ENCODE measurements at places on chromosomes 2 and 18. TPM values are rescaled to one million over a fixed set of nuclear protein-coding genes. Genes with fewer than 3 reads are reported as not detected.

GRCh38 chr2:45889053-45889452 lies 237.6 kb downstream of the PRKCE start:
- no peak for DNase-seq

Gene ARHGAP28
- 350 TPM for total RNA-seq

Gene SRD5A2
- 0.64 TPM for total RNA-seq

DNA sequence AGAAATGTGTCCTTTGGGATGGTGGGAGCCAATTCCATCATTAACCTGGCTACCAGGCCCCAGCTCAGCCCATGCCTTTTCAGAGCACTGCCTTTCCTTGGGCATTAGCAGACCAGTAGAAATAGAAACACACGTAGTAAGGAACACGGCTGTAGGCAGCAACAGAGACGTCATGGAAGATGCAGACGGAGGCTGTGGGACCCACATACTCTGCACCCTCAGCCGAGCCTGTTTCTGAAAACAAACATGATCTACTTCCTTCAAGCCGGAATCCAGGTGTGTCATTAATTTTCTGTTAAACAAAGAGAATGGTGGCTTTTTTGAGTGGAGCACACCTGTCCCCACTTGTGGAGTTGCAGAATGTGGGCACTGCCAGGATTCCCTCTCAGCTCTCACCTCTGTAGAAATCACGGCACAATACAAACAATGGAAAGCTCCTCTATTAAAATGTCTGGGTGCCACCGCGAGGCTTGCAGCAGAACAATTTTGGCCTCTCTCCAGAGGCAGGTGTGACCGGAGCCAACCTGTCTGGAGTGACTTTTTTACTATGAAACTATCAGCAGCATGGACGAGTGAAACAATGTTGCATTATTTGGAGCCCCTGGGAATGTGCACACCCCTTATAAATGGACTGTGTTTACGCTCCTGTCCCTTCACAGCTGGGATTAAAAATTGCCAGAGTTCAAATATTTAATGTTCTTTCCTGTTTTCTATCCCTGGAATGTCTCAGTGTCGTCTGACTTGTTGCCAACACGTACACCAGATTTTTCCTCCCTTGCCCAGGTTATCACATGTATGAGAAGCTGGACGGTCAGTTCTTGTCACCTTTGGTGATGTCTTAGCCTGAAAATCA lies 31.7 kb downstream of the SPP2 start:
- DNase-seq = no peak

DNA sequence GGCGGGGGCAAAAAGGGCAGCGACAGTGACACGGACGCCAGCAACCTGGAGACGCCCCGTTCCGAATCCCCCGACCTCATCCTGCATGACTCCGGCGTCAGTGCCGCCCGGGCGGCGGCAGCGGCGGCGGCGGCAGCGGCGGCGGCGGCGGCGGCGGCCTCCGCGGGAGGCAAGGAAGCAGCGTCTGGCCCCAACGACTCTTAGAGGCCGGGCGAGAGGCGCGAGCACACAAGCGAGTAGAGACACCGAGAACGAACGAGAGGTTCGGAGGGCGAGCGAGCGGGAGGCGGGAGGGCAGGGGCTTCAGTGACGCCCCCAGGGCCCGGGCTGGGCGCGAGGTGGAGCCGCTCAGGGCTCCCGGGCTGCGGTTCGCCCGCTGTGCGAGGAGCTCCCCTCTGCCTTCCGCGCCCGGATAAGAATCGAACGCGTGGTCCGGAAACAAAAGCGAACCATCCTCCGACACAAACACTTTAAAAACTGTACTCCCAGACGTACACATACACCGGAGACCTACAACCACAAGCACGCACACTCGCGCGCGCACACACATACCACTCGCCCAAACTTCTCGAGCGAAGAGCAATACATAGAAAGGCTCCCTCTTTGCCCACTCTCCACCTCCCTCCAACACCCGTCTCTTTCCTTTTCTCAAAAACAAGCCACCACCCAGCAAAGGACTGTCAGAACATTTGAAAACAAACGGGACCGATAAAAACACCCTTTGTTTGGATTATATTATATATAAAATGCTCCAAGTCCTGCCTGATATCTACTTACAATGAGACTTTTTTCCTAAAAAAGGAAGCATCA lies 2.8 kb downstream of the SP9 start:
- peak; percentile 59 for DNase-seq

DNA sequence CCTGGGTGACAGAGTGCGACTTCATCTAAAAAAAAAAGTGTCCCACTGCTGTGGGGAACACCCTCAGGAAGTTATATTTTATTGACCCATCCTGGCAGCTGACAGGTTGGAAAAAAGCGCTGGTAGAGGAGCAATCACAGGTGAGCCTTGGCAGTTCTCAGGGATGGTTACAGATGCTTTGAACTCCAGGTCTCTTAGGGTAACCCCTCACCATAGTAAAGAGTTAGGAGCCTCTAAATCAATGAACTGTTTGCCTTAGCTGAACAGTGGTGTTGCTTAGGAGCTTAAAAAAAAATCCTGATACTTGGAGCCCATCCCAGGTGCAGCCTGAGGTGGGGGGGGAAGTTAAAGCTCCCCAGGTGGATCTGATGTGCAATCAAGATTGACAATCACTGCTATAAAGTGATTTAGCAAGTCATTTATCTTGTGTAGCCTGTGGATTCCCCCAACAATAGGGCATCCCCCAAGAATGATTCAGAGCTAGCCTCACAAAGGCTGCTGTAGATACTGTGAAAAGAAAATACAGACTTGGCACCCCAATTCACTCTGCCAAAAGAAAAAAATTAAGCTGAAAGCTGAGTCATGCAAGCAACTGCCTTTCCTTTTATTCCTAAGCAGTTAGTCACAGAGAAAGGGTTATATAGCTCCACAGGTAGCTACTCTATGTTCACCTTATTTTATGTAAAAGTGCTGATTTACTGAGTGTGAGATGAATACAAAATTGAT lies 14.8 kb downstream of the SLC16A14 start:
- no peak for DNase-seq

DNA sequence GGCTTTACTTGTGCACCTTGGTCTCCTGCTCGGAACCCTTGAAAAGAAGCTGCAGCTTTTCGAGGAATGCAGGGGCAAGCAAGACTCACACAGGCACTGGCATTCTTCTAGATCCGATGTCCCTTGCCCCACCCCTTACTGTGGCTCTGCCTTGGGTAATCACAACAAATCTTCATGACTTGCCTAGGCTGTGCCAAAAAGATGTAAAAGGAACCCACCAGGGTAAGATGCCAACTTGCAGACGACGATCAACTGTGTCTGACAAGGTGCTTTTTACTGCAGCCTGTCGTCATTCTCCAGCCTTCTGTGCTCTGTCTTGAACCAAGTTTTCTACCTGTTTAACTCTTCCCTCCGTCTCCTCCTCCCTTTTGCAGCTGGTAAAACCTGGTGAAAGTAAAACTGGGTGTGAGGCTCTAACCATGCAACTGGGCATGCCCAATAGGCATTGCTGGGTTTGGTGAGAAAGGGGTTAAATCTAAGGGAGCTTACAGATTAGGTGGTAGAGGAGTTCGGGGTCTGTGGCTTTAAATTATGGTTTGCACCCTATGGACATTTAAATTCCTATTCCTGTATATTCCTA lies 909 bp upstream of the NRXN1 start:
- DNase-seq = no peak

- DNase-seq = no peak
Observed at GRCh38 chr18:13124411-13124810, 94.1 kb upstream of the LDLRAD4 start.

GRCh38 chr2:216690853-216691741 lies 4.3 kb downstream of the IGFBP5 start:
- no peak for DNase-seq

GRCh38 chr2:171592036-171592555 lies 69.8 kb downstream of the CYBRD1 start:
- DNase-seq = no peak

DNA sequence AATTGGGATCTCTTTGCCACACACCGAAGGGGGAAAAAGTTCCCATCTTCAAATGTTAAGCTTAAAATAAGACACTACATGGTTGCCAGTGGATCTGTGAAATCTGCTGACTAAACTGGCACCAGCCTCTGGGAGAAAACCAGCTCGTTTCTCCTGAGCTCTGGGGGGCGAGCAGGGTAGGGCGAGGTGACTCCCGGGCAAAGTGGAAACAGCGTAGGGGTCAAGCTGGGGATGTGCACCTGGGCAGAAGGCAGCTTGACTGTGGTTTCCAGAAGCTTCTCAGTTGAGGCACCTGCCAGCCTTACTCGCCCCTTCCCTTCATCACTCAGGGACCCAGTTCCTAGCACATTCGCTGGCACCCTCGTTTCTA lies 62.8 kb downstream of the SFXN5 start:
- no peak for DNase-seq

Gene GPR39
- total RNA-seq = 0.62 TPM

DNA sequence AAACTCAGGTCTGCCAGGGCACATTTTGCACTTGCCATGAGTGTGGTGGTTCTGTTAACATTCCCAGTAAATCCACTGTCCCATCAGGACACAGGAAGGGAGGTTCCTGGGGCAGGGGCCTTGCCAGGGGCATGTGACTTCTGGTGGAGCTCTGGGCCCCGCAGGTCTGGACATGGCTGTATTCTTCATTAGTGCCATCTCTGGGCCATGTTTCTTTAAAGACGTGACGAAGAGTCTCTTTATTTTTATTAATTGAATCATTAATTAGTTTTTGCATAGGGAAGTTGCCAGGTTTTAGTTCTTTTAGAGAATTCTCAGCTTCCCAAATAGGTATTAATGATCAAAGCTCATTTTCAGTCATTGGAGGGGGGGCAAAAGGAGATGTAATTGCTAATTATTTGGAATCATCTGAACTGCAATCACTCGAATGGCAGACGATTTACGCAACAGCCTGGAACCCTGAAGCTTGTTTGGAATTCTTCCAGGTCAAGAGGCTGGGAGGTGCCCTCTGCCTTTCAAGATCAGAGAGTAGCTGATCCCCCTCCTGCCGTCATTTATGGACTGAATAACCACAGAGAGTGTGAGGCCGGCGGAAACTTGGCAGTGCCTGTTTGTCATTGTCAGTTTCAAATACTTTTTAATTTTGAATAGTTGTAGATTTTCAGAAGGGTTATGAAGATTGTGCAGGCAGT lies 106.2 kb downstream of the RTP5 start:
- DNase-seq = no peak

- DNase-seq = no peak
Observed at GRCh38 chr2:46296216-46296839, 879 bp upstream of the EPAS1 start.

- DNase-seq = no peak
Observed at GRCh38 chr18:38032516-38032915, 466.9 kb upstream of the CELF4 start.

Gene ANKRD30BL
- not detected for total RNA-seq

DNA sequence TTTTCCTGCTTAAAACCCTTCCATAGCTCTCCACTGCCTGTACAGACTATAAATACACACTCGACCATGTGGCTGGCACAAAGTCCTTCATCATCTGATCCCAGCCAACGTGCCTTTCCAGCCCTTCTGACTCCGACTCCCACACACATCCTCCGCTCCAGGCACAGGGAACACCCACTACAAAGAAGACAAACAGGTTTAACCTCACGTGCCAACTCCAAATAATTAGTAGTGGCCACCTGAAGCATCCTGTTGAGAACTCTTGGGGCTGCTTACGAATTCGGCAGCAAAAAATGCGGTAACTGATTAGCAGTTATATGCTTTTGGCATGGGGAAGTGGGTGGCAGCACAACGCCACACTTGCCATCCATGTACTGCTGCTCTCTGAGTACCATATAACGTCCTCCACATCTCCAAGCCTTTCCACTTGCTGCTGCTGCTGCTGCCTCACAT lies 12.1 kb downstream of the SPIRE1 start:
- DNase-seq = no peak

Gene GDF7
- 11.2 TPM for total RNA-seq

GRCh38 chr2:98598781-98599428 lies 9.4 kb downstream of the COA5 start:
- no peak for DNase-seq

- no peak for DNase-seq
Observed at GRCh38 chr2:188551671-188552070, 260.0 kb downstream of the GULP1 start.

GRCh38 chr18:54296062-54296461 lies 26.7 kb downstream of the POLI start:
- DNase-seq = no peak

- DNase-seq = no peak
Observed at GRCh38 chr2:235051436-235052260, 99.8 kb downstream of the SH3BP4 start.

DNA sequence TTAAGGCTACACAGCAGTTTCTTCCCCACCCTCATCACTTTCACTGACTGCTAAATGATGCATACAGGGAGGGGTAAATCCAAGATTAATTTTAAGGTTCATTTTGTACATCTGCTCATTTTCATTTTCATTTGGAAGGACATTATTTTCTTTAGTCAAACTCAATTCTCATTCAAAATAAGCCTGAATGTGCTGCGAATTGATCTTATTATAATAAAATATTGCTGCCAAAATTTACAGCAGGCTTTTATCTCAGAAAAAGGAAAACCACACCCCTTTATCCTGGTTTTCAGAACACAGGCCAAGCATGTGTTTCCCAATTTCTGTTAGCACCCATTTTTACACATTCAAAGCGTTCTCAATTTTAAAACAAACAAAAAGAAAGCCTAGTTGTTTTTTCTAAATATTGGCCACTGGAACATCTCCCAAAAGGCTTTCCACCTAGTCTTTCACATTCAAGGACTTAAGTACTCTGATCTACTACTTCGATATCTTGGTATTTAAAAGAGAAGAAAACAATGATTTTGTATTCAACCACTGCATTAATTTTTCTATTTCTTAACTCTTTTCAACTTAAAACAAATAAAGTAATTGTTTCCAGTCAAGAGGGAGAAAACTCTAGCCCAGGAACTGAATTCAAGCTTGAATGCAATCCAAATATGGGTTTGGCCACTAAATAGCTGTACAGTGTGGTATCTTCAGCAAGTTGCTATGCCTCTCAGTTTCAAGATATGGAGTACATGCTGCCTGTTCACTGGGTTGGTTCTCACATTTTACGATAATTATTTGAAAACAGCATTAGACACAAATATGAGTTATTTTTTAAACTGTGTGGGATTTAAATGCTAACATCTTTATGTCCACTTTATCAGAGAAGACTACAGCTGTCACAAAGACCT lies 52.5 kb downstream of the CDH2 start:
- DNase-seq = no peak

- DNase-seq = no peak
Observed at GRCh38 chr2:8255448-8255800, 426.4 kb upstream of the ID2 start.

GRCh38 chr18:13423352-13423751 lies 204.8 kb downstream of the LDLRAD4 start:
- DNase-seq = no peak

Gene AFF3
- total RNA-seq = 12.2 TPM

Gene ECEL1
- not detected for total RNA-seq

DNA sequence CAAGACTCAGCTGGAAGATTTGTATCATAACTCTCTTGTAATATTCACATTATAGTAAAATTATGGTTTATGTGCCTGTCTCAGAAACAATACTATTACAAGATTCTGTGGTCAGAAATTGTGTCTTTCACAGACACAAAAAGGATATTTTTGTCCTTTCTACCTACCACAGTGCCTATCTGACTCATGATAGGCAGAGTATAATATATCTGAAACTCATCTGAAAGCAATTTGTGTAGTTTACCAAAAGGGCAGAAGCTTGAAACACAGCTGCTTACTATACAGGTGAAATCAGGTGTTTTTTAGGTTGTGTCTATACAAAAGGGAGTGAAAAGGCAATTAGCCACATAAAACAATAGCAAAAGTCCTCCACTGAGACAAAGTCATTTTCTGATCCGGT lies 10.9 kb downstream of the TMEM200C start:
- no peak for DNase-seq

Gene ALKAL2
- 3.2 TPM for total RNA-seq
